ENCODE measurements at places on chromosomes 4 and X. TPM values are rescaled to one million over a fixed set of nuclear protein-coding genes. Genes with fewer than 3 reads are reported as not detected.

DNA sequence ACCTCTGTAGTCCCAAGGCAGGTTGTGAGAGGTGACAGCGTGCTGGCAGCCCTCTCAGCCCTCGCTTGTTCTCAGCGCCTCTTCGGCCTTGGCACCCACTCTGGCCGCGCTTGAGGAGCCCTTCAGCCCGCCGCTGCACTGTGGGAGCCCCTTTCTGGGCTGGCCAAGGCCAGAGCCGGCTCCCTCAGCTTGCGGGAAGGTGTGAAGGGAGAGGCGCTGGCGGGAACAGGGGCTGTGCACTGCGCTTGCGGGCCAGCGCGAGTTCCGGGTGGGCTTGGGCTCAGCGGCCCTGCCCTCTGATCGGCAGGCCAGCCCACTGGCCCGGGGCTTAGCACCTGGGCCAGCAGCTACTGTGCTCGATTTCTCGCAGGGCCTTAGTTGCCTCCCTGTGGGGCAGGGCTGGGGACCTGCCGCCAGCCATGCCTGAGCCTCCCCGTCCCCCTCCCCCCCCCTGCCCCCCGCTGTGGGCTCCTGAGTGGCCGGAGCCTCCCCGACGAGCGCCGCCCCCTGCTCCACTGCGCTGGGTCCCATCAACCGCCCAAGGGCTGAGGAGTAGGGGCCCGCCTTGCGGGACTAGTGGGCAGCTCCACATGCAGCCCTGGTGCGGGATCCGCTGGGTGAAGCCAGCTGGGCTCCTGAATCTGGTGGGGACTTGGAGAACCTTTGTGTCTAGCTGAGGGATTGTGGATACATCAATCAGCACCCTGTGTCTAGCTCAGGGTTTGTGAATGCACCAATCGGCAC, 347.6 kb downstream of the KLHL13 start:
- no peaks in the 10 kb centered on the region for H3K27me3 ChIP-seq
- no peaks in the 10 kb centered on the region for H3K36me3 ChIP-seq
- H3K4me1 ChIP-seq, result no peaks in the 10 kb centered on the region
- DNase-seq, result no peak

The TET2 gene
- 20.6 TPM for total RNA-seq

- no peak overlapping the region for H3K4me3 ChIP-seq
- H3K27me3 ChIP-seq, result no peaks in the 10 kb centered on the region
- H3K4me1 ChIP-seq, result peaks cover 6% of the 10 kb centered on the region
- H3K36me3 ChIP-seq, result no peaks in the 10 kb centered on the region
- no peak for DNase-seq
These were observed 47.5 kb upstream of the SCRG1 start for GRCh38 chr4:173446416-173446815.

- no peaks in the 10 kb centered on the region for H3K4me1 ChIP-seq
- no peak overlapping the region for H3K27ac ChIP-seq
- no peaks in the 10 kb centered on the region for H3K36me3 ChIP-seq
- H3K4me3 ChIP-seq, result no peak overlapping the region
- no peaks in the 10 kb centered on the region for H3K27me3 ChIP-seq
These were observed 32.7 kb upstream of the AMBN start for GRCh38 chr4:70559211-70559830.

DNA sequence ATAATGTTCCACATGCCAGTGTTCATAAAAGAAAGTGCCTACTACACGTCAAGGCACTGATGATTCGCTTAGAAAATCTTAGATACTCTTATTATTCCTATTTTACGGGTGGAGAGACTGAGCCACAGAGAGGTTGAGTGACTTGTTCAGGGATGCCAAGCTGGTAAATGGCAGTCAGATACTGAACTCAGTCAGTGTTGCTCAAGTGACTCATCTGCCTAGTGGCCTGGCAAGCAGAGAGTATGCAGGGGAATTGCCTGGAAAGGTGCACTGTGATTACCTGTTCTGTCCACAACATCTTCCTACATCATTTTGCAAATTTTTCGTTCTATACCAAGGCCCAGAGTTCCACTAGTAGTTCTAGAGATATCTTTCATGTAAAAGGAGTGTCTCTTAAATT, 68.4 kb downstream of the RAPGEF2 start:
- no peak overlapping the region for H3K27ac ChIP-seq
- H3K27me3 ChIP-seq, result no peaks in the 10 kb centered on the region
- H3K4me3 ChIP-seq, result no peak overlapping the region
- no peak for DNase-seq
- no peaks in the 10 kb centered on the region for H3K4me1 ChIP-seq

DNA sequence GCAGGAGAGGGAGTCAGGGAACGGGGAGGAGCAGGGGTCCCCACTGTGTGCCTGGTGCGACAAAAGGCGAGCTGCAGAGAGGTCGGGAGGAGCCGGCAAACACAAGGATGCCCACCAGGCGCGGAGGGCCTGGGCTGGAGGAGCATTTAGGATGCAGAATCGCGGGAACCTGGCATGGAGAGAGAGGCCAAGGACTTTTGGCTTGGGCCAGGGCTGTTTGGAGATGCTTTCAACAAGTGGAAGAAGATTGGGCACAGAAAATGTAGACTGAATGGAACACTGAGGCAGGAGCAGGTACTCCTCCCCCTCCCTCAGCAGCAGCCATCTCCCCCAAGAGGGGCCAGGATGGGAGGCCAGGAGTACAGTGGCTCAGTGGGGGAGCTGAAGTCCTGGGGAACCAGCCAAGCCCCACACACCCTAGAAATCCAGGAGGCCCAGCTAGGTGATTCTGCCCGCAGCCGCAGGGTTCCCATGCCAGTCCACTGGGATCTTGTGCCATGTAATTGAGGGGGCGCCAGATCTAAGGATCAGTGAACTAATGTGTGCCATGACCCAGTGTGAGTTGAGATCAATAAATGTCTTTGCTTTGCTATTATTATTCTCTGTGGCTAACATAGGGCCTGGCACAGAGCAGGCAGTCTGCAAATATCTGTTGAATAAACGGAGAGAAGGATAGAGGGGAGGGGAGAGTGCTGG, 1.1 kb upstream of the ABLIM2 start:
- peak overlapping the region; percentile 82 for H3K4me3 ChIP-seq
- H3K27ac ChIP-seq, result peak overlapping the region; percentile 52
- no peaks in the 10 kb centered on the region for H3K36me3 ChIP-seq
- H3K27me3 ChIP-seq, result peaks cover 5% of the 10 kb centered on the region
- H3K4me1 ChIP-seq, result peaks cover 10% of the 10 kb centered on the region
- DNase-seq, result no peak

DNA sequence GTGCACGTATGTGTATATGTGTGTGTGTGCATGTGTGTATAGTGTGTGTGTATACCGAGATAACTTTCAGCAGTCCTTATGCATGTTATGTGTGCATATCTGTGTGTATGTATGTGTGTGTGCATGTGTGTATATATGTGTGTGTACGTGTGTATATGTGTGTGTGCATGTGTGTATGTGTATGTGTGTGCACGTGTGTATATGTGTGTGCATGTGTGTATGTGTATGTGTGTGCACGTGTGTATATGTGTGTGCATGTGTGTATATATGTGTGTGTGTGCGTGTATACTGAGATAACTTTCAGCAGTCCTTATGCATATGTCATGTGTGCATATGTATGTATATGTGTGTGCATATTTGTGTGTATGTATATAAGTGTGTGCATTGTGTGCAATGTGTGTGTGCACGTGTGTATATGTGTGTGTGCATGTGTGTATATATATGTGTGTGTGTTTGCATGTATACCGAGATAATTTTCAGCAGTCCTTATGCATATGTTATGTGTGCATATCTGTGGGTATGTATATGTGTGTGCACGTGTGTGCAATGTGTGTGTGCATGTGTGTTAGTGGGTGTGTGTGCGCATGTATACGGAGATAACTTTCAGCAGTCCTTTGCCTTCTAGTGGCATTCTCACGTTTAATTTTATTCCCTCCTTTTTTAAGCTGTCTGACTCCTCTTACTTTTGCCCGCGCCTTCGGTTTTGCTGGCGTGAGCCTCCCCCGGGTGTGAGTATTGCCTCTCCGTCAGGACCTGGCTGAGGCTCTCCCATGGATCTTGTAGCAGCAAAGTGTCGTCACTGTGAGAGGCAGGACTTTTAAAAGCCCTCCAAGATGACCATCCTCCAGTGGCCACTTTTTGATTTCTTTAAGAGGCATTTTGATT, 99.6 kb upstream of the SHOX start:
- H3K36me3 ChIP-seq, result no peaks in the 10 kb centered on the region
- H3K4me1 ChIP-seq, result no peaks in the 10 kb centered on the region
- H3K27me3 ChIP-seq, result no peaks in the 10 kb centered on the region

DNA sequence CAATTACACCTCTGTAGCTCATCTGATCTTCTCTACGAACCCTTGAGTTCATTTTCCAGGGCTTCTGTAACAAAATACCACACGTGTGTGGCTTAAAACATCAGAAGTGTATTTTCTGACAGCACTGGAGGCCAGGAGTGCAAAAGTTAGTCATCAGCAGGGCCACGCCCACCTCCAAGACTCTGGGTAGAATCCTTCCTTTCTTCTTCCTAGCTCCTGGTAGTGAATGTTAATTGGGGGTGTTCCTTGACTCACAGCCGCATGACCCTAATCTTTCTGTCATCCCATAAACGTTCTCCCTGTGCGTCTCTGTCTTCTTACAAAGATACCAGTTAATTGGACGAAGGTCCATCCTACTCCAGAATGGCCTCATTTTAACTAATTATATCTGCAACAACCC, 115.0 kb downstream of the TRIML1 start:
- DNase-seq, result no peak
- no peak overlapping the region for H3K4me3 ChIP-seq
- no peak overlapping the region for H3K27ac ChIP-seq
- H3K36me3 ChIP-seq, result no peaks in the 10 kb centered on the region

The EXOC1 gene
- 39.4 TPM for total RNA-seq

GRCh38 chrX:136162827-136163570, 15.7 kb downstream of the FHL1 start:
- no peaks in the 10 kb centered on the region for H3K27me3 ChIP-seq
- DNase-seq, result no peak
- H3K36me3 ChIP-seq, result no peaks in the 10 kb centered on the region
- H3K4me3 ChIP-seq, result no peak overlapping the region
- H3K4me1 ChIP-seq, result no peaks in the 10 kb centered on the region

DNA sequence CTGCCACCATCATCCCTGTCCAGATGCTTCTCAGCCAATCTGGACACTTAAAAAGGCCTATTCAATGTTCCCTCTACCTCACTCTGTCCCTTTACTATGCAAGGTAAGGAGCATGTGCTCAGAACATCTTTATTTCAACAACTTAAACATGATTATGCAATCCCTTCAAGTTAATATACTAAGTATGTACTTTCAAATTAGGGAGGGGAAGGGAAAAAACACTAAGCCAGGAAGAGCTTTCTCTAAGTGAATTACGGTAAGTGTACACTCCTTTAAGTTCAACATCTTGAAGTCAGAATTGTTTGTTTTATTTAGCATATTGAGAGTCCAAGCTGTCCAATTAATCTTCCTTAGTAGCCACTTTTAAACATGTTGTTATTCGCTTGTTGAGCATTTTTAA, 14.1 kb downstream of the SLC10A7 start:
- H3K4me3 ChIP-seq, result no peak overlapping the region
- no peaks in the 10 kb centered on the region for H3K27me3 ChIP-seq
- no peak for DNase-seq
- no peaks in the 10 kb centered on the region for H3K36me3 ChIP-seq
- H3K27ac ChIP-seq, result no peak overlapping the region

DNA sequence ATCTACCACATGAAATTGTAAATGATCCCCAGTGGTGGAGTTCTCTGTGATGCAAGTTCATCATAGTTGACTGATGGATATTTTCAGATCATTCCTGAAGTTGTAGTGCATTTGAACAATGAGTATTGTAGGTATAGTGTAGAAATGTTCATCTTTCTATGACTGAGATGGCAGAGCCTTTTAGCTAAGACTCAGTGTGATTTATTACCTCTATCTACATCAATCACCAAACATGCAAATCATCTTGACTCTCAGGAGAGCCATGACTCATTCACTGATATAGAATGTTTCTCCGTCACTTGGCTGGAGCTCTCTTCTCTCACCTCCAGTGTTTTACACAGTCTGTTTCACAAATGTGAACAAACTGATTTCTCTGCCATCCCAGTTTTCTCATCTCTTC, 392.6 kb downstream of the IL1RAPL1 start:
- H3K4me3 ChIP-seq, result no peak overlapping the region
- H3K36me3 ChIP-seq, result no peaks in the 10 kb centered on the region

Measured in prostate gland (tissue), 2 donors.